ENCODE measurements at places on chromosomes 6 and 20.

DNA sequence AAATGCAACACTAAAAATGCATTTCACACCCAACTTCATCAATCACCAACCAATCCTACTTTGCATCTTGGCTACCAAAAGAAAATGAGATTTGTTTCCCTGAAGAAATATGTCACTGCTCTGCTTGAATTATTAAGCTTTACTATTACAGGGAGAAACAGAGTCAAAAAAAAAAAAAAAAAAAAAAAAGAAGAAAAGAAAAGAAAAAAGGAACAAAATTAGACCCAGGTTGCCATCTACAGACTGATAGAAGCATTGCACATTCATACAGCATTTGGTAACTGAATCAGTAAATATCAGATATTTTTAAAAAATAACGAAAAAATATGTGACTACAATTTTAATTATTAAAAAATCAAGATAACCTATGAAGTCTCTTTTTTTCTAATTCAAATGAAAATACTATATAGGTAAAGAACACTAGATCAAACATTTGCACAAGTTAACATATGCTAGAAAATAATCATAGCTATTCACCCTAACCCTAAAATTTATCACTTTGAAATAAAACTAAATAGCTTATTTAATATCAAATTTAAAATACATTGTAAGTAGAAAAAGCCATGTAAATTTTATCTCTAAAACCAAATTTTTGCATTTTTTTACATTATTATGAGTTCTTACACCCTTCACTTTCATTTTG lies 83.3 kb downstream of the DCDC2 start:
- no peak for DNase-seq

DNA sequence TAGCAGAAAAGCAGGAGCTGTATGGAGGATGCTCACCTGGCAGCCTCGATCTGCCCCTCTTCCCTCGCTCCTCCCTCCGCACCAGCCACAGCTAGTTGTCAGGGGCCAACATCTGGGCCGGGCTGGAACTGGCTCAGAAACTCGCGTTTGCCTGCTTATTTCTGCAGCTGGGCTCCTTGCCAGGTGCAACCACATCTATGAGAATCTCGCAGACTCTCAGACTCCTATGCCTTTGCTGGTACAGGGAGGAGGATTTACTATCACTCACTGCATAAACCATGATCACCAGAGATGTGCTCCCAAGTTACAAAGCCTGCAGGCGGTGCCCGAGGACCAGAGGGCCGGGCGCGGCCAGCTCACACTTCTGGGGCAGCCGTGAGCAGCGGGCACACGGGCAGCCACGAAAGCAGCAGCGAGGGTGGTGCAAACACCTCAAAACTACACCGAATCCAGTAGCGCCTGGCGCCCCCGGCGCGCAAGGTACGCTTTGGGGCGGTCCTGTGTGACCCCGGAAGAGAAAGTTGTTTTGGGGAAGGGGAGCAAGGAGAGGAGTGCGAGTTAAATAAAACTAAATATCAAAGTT lies 577 bp upstream of the LRRC1 start:
- peak; percentile 71 for DNase-seq

DNA sequence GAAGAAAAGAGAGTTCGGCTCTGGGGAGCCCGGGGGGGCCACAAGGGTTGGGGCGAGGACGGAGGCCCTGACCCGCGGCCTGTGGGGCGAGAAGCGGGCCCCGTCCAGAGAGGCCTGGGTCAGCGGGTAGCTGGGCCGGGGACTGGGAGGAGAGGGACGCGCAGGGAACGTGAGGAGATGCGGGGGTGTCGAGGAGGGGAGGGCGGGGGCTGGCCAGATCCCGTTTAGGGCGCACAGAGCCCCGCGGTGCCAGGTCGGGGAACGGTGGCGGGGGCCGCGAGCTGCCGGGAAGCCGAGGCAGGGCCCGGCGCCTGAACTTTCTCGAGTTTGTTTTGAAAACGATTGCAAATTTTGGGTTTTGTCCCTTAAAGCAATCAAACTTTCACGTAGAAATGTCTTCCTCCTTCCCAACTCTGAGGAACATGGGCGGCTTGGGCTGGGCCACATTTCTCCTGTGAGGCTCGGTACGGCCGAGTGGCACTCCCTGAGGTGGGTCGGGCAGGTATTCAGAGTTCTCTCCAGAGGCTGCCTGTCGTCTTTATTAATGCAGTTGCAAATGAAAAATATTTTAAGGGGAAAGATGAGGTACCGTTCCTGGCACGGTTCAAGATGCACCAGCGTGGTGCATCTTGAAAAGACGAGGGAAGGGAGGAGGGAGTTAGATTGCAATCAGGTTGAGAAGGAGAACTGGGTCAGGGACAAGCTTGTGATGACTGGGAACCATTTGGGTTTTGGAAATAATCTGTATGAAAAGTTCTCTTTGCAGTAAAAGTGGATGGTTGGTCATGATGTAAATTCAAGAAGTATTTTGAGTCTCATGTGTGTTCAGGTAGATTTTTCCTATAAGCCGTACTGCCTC lies 972 bp downstream of the RNF8 start:
- no peak for DNase-seq

DNA sequence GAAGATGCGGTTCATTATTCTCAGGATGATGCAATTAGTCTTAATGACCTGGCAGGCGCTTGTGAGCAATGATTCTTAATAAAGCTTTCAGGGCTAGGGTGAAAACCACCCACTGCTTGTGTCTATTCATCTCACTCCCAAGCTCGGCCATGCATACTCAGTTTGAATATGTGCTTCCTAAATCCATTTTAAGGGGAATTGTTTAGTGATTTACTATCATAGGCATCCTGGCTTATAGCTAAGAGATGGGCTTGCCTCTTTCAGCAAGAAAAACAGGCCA lies 141.1 kb upstream of the SLC24A3 start:
- no peak for DNase-seq

- no peak for DNase-seq
Measured at GRCh38 chr6:160750276-160750689, 48.2 kb downstream of the PLG start.

GRCh38 chr20:33372993-33373441 lies 28.3 kb downstream of the CDK5RAP1 start:
- DNase-seq = no peak

DNA sequence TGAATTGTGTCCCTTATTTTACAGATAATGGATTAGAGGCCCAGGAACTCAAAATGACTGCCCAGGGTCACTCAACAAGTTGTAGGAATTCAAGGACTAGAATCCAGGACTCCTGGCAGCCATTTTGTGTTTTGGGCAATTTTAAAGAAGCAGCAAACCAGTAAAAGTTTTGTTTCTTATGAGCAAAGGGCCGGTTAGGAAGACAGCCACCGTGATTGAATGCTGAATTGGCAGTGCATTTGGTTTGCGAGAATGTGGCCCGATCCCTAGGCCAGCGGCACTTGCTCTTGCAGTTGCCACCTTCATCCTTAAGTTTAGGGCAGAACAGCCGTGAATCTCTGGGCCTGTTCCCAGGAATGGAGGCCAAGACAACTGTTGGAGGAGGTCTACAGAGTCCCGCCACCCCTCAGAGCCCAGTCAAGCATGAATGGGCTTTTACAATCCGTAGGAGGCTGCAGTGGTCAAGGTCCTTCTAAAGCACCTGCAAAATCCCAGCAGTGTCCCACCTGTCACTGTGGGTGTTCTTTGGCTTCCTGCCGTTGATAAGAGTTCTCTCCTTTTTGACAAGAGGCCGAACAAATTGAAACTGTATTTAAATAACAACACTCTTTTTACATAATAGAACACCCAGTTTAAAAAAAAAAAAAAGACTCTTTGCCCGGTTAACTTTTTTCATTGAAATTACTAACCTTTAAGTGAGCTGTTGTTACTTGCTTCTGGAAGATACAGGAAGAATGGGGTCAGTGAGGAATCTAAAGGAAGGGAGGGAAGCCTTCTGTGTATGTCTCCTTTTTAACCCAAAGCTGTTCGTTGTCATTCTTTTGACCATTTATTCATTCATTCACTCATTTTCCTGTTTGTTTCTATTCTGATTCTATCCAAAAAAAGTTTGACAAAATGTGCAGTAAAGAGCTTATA lies 68.7 kb downstream of the PHACTR2 start:
- DNase-seq = no peak

- no peak for DNase-seq
Measured at GRCh38 chr6:6052216-6052615, 45.5 kb upstream of the NRN1 start.

DNA sequence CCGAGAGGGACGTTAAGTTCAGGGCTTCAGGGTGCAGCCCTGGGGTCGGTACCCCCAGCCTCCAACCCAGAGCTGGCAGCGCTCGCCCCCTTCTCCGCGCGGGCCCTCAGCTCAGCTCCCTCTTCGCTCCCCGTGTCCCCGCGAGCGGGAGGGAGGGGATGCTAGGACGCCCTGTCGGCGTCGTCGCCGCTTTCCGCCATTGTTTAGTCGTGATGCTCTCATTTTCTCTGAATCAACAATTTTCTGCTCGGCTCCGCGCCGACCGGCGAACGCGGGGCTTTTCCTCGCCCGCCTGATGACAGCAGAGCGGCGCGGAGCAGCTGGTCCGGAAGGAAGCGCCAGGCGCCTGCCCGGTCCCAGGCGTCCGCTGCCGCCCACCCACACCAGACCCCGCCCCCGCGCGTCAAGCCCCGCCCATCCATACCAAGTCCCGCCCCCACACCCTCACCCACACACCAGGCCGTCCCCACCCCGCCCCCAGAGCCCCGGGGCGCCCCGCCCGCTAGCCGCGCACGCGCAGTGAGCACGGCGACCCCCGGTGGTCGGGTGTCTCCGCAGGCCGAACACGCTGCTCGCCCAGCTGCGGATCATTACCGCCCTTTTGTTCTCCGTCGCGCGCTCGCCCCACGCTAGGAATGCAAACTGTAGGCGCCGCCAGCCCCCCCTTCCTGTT lies 50.1 kb upstream of the SLC32A1 start:
- DNase-seq = peak; percentile 8

GRCh38 chr6:157907651-157908050 lies 74.0 kb upstream of the SYNJ2 start:
- no peak for DNase-seq

- no peak for DNase-seq
Measured at GRCh38 chr6:160108077-160108476, 13.5 kb upstream of the SLC22A1 start.

DNA sequence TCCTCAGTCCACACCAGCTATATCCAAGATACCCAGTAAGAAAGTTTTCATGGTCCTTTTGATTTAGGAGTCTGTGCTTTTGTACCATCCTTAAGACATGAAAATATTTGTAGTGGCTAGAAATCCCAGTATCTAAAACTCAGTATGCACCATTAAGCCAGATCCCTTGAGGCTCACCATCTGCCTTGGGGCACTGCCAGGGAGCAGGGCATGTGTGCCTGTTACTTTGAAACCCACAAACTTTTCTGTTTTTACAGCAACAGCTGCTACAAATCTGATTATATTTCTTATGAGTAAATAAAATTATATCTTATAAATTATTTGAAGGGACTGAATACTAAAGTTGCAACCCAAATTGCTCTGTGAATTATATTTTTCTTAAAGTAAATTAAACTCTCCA lies 290.5 kb upstream of the MANEA start:
- no peak for DNase-seq

- DNase-seq = no peak
Measured at GRCh38 chr6:157574851-157575424, 193.9 kb downstream of the ZDHHC14 start.

GRCh38 chr6:15148356-15148946 lies 97.4 kb upstream of the JARID2 start:
- no peak for DNase-seq

DNA sequence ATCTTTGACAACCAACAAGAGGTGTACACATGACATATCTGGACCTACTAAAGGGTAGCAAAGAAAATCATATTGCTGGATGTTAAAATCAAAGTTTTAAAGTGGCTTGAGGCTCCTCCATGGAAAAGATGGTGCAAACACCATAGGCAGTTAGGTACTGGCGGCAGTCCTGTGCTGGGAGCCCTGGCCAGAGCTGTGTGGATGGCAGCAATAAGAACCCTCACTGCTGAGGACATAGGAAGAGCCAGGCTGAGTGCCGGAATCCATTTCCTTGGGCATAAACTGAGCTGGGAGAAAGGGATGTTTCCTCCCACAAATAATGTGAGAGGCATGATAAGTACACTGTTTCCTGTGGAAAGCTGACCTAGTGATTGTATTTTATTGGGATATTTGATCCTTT lies 89.9 kb downstream of the ARID1B start:
- DNase-seq = no peak

DNA sequence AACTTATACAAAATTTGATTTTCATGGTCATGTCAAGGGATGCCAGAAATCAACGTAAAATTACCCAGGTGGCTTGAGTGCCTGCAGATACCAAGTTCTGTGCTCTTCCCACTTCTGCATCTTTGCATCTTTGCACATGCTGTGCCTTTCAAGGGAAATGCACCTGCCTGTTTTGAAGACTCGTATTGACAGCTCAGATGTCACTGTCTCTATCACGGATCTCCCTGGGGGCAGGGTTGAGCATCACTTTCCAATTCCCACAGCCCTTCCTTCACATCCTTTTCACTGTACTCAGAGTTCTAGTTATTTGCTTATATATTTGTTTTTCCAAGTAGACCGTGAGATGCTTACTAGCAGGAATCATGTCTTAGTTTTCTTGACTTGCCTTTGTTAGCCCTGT lies 274.2 kb downstream of the CDH26 start:
- no peak for DNase-seq

GRCh38 chr20:16052456-16052855 lies 520.8 kb downstream of the KIF16B start:
- no peak for DNase-seq

DNA sequence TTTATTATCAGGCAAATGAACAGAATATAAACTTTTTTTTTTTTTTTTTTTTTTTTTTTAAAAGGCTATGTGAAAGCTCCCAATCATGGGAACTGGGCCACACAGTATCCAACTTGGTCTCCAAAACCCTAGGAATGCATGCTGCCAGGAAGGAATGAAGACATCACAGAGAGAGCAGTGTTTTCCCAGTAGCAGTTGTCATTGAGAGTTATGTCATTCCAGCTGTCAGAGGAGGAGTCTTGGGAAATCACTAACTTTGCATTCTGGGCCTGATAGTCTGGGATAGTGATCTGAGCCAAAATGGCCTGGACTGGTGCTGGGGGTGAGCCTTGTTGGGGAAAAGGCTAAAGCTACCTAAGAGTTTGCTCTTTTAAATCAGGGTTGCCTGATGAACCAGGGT lies 231.3 kb upstream of the MAP3K7 start:
- no peak for DNase-seq
